Hepatic stellate cell (primary cell): ENCODE measurements at places on chromosomes 4 and X.

DNA sequence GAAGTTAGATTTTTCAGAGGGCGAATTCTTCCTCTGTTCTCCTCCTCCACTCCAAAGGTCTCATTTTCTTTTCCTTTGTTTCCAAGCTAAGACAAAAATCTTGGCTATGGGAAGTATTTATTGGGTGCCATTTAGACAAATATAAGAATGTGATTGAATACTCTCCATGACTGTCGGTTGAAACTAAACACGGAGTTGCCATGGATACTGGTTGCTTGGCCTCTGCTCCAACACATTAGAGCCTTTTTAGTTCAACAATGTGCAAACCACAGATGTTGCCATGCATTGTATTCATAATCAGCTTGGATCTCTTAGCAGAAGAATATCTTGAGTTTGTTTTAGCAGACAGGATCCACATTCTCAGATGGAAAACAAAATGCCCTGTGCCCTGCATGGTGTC, 366.5 kb upstream of the LCORL start:
- DNase-seq, result no peak

DNA sequence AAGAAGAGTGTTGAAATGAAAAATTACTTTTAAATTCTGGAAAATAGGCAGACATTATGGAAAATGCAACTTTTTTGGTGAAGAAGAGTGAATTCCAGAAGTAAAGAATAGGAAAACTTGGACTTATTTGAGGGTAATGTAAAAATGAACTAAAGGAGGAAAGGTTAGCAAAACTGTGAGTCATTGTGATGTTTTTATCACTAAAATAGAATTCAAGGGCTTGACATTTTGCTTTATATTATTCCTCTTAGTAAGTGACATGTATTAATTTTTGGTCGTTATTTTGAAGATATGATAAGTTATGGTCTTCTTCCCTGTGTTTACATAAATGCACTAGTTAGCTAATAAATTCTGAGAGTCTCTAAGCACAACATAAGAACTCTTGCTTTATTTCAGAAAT, 390.9 kb downstream of the FAT4 start:
- no peak for DNase-seq

- DNase-seq, result no peak
These were observed at the start of gene PAGE2 for GRCh38 chrX:55088795-55089489. TSS of gene PAGE2 (plus strand) at chrX:55089018. CDS start at chrX:55090021, 1,003 bp downstream.

GRCh38 chrX:54496517-54496852, 451 bp upstream of the FGD1 start:
- DNase-seq, result no peak

DNA sequence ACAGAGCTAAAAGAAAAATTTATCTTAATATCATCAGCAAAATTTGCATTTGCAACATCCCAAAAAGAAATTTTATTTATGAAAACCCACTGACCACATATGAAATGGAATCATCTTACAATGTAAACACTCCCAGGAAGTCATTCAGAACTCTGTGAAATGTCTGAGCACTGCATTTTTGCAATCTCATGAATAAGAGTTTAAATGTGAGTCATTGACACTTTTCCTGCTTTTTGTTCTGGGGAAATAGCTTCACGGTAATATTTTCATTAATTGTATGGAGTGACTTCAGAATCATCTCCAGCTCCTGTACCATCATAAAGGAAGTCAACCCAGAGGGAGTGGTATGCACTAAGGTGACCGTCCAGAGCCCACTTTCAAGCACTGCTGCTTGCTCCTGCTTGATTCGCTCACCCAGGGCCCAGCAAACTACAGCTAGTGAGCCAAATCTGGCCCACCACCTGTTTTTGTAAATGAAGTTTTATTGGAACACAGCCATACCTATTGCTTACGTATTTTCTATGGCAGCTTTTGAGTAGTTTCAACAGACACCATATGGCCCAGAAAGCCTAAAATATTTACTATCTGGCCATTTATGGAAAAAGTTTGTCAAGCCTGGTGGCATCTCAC, 17.2 kb downstream of the EDNRA start:
- peak; percentile 46 for DNase-seq

DNA sequence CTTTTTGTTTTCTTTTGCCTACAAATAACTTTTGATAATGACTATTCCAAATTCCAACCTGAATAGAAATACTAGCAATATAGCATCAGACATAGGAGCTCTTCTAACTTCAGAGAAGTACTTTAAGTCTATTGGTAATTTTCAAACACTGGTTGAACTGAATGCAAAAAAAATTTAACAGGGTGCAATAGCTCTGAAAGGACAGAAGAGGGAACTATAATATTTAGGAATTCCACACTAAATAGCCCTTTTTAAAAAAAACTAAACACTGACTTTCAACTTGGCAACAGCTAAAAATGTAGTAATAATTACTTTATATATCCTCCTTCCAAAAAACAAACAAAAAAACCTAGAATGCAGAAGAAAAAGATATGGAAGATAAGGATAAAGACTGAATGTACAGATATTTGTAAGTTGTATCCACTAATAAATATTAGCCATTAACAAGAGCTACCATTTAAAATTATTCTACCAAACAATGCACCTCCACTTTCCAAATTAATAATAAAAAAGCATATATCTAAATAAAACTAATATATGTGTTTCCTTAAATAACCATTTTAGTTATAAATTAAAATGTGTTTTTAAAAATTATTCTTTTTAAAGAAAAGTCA, 81.4 kb downstream of the FBXW7 start:
- DNase-seq, result peak; percentile 24

DNA sequence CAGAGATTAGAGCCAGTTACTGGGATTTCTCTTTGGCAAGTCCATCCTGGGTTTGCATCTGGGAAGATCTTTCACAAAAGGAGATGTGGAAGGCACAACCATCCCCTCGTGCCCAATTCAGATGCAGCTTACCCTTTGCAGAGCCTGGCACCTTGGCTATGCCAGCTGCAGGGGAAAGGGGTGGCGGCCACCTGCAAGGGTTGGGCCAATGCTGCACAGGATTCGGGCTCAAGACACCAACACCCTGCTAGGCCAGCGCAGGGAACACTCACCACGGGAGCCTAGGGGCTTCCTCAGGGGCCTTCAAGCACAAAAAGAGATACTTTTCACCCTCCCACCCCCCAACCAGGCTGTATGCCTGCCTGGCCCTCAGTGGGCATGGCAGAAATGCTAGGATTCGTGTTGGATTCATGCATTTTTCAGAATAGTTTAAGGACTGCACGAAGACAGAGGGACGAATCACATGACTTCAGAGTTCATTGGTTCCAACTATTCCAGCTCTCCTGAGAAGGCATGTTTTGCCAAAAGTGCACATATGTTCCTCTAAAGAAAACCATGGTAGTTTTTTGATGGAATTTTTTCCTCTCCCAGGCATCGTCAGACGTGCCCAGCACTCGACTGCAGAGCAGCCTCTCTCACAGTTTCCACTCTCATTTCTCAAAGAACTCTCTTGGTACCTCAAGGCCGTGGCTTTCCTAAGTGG, 94.4 kb downstream of the PHKA2 start:
- DNase-seq, result no peak
